ENCODE measurements at places on chromosomes 3 and 15. TPM values are rescaled to one million over a fixed set of nuclear protein-coding genes. Genes with fewer than 3 reads are reported as not detected.

DNA sequence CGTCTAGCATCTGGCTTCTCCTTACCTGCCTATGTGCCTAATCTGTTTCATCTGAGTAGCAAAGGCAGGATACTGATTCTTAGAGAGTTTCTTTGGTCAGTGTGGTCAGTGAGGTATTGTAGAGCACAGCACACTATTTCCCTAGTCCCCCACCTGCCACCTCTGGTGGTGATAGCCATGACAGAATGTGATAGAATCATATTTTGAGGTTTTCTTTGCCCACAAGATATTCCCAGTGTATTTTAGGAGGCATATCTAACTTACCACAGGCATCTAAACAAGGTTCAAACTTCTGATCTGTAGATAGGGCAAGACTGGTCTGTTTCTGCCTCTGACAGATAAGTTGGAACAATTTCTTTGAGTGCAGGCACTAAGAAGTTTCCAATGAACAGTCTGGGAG, 188.0 kb downstream of the SOX2 start:
- H3K27me3 ChIP-seq, result no peaks in the 10 kb centered on the region
- H3K4me3 ChIP-seq, result no peak overlapping the region
- H3K36me3 ChIP-seq, result no peaks in the 10 kb centered on the region
- DNase-seq, result no peak

DNA sequence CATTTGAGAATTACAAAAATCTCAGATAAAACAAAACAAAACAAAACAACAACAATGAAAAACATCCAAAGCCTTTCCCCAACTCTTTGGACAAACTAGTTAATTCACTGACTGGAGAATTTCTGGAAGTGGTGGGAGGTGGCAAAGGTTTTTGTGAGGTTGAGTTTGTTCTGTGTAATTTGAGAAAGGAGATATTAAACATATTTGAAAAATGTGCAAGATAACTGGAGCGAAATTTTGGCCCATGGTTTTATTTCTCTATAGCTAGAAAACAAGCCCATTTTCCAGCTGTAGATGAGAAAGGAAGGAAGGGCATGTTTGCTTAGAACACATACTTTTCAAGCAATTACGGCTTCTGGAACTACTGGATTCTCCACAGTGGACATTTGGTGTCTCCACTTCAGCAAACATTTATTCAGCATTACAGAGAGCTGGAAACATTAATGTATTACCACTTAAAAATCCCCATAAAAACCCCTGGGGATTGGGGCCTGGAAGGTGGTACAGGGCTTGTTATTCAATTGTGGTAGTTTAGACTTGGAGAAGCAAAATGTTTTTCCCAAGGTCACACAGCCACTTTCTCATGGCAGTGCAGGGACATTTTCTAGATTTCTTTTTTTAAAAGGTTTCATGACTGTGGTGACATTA, 135.8 kb downstream of the THSD4 start:
- H3K27me3 ChIP-seq, result no peaks in the 10 kb centered on the region
- no peak for DNase-seq
- no peaks in the 10 kb centered on the region for H3K36me3 ChIP-seq
- no peak overlapping the region for H3K27ac ChIP-seq
- H3K4me1 ChIP-seq, result no peaks in the 10 kb centered on the region

DNA sequence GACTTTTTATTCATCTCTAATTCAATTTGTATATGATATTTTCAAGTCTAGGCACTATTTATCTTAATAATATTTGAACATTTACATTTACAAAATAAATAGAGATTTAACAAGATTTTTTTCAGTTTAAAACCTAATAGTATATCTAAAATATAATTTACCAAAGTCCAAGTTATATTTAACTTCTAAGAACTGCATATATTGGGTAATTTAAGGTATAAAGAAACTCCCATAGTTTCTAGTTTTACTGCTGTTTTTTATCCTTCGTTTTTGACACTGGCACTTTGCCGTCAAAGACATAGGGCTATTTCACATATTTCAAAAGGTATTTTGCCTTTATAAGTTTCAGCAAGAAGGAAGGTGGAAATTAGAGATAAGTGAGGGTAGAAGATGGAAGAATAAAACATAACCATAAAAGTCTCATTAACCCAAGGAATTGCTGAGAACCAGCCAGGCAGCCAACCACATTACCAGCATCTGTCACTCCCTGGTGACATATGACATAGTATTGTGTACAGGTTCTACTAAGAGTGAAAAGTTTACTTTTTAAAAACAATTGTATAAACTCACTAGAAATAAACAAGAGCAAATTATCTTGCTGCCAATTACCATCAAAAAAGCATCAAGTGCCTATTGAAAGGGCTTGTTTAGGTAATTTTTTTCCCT, 251.5 kb downstream of the NSUN3 start:
- H3K36me3 ChIP-seq, result no peaks in the 10 kb centered on the region
- no peaks in the 10 kb centered on the region for H3K4me1 ChIP-seq
- DNase-seq, result no peak
- no peak overlapping the region for H3K27ac ChIP-seq

- H3K27me3 ChIP-seq, result no peaks in the 10 kb centered on the region
- no peak overlapping the region for H3K27ac ChIP-seq
- H3K4me3 ChIP-seq, result no peak overlapping the region
- DNase-seq, result no peak
These were observed 123.2 kb downstream of the RAP2B start for GRCh38 chr3:153285194-153285641.

- H3K4me3 ChIP-seq, result no peak overlapping the region
- DNase-seq, result no peak
- no peak overlapping the region for H3K27ac ChIP-seq
- no peaks in the 10 kb centered on the region for H3K36me3 ChIP-seq
These were observed 13.7 kb upstream of the VEPH1 start for GRCh38 chr3:157516928-157517327.

- no peaks in the 10 kb centered on the region for H3K4me1 ChIP-seq
- no peak for DNase-seq
- H3K36me3 ChIP-seq, result no peaks in the 10 kb centered on the region
- H3K4me3 ChIP-seq, result no peak overlapping the region
These were observed 74.3 kb downstream of the TJP1 start for GRCh38 chr15:29747837-29748417.

GRCh38 chr3:73041537-73041936, 19.9 kb upstream of the EBLN2 start:
- H3K27me3 ChIP-seq, result no peaks in the 10 kb centered on the region
- peaks cover 10% of the 10 kb centered on the region for H3K36me3 ChIP-seq
- no peak for DNase-seq
- peaks cover 82% of the 10 kb centered on the region for H3K4me1 ChIP-seq

- H3K27me3 ChIP-seq, result no peaks in the 10 kb centered on the region
- no peak for DNase-seq
- no peaks in the 10 kb centered on the region for H3K4me1 ChIP-seq
- no peaks in the 10 kb centered on the region for H3K36me3 ChIP-seq
- H3K4me3 ChIP-seq, result no peak overlapping the region
- H3K27ac ChIP-seq, result no peak overlapping the region
These were observed 382.7 kb downstream of the GBE1 start for GRCh38 chr3:81378552-81379293.

GRCh38 chr3:183324083-183324482, 71.0 kb downstream of the B3GNT5 start:
- H3K27ac ChIP-seq, result no peak overlapping the region
- H3K27me3 ChIP-seq, result no peaks in the 10 kb centered on the region
- H3K4me3 ChIP-seq, result no peak overlapping the region
- DNase-seq, result no peak
- H3K4me1 ChIP-seq, result peaks cover 33% of the 10 kb centered on the region

DNA sequence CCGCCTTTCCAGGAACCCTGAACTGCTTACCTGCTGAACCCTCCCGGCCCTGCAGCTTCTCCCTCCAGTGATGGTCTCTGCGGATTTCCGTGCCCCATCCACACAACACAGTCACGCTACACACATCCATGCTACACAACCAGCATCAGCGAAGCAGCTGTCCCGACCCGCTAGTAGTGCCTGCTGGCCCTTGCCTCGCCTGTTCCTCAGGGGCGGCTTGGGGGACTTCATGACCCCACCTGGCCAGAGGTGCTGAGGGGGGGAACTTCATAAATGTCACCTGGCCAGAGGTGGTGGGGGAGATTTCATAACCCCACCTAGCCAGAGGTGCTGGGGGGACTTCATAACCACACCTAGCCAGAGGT, 530 bp upstream of the TUBGCP5 start:
- peaks cover 23% of the 10 kb centered on the region for H3K4me1 ChIP-seq
- no peak for DNase-seq
- peak overlapping the region; percentile 83 for H3K4me3 ChIP-seq

DNA sequence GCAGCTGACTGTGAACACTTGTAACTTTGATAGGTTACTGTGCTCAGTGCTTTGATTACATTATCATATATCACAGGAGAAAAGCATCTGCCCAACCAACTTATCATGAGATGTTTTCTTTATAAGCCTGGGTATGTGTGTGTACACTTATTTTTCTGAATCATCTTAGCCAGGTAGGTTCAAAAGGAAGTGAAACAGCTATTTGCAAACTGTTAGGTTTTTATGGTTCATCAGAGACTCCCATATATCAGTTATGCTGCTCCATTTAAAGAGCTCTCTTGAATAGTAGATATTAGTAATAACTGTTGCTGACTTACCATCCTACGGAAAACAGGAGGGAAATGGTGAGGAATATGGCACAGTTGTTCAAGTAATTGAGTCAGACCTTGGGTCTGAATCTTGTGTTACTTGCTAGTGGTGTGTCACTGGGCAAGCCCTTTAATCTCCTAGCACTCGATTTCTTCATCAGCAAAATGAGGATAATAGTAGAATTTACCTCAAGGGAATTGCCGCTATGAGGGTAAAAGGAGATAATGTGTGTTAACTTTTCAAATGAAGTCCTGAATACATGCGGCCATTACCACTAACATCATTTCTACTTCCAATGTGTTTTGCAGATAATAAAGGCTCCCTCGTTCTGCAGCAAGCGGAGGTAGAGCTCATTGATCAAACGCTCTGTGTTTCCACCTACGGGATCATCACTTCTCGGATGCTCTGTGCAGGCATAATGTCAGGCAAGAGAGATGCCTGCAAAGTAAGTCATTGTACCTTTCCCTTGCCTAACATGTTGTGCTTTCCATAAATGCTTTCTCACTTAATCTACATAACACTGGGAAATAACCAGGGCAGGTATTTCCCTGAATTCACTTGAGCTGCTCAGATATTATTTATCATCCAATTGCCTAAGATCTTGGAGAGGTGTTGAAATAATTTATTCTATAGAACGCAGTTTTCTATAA, 7.8 kb upstream of the C3orf52 start:
- no peak overlapping the region for H3K4me3 ChIP-seq
- H3K27me3 ChIP-seq, result no peaks in the 10 kb centered on the region
- H3K4me1 ChIP-seq, result peaks cover 18% of the 10 kb centered on the region
- no peaks in the 10 kb centered on the region for H3K36me3 ChIP-seq
- DNase-seq, result no peak

GRCh38 chr3:167700926-167701325, 33.8 kb downstream of the PDCD10 start:
- no peak for DNase-seq
- H3K27ac ChIP-seq, result no peak overlapping the region
- no peak overlapping the region for H3K4me3 ChIP-seq
- H3K36me3 ChIP-seq, result peaks cover 20% of the 10 kb centered on the region
- H3K27me3 ChIP-seq, result no peaks in the 10 kb centered on the region

DNA sequence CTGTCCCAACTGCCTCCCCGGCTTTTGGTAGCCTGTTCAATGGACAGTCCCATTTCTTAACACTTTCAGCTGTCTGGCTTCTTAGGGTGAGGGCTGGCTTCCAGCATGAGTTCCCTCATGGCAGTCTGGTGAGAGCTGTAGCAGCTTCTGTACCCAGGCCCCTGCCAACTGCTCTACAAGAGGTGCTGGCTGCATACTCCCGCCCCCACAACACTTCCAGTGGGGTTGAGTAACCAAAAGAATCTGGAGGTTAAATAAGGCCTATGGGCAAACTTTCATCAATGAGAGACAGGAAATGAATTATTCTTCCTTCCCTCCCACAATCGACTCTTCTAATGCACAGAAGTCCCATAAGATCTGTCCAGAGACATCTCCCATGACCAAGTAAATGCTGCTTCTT, 145.0 kb downstream of the NEK10 start:
- H3K4me3 ChIP-seq, result no peak overlapping the region
- H3K27ac ChIP-seq, result no peak overlapping the region
- peaks cover 6% of the 10 kb centered on the region for H3K27me3 ChIP-seq
- H3K4me1 ChIP-seq, result peaks cover 14% of the 10 kb centered on the region

DNA sequence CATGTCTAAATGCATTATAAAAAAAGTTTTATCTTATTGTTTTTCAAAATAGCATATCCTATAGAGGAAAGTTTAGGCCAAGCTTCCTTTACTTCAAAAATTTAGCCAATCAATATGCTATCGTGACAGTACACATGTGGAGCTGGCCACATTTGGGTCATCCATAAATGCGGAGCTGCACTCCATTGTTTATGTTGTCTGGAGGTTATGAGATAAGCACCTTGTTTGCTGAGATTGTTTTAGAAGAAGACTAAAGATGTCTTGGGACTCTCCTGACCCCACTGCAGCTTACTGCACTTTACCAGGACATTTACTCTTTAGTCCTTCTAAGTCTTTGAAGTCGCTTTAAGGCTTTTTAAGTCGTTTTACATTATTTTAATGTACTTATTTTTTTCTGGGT, 265.9 kb downstream of the OCA2 start:
- no peak overlapping the region for H3K27ac ChIP-seq
- H3K27me3 ChIP-seq, result peaks cover 11% of the 10 kb centered on the region
- H3K4me1 ChIP-seq, result no peaks in the 10 kb centered on the region
- DNase-seq, result no peak

- H3K36me3 ChIP-seq, result no peaks in the 10 kb centered on the region
- H3K4me1 ChIP-seq, result peaks cover 23% of the 10 kb centered on the region
- no peak overlapping the region for H3K4me3 ChIP-seq
- DNase-seq, result no peak
- H3K27me3 ChIP-seq, result peaks cover 5% of the 10 kb centered on the region
These were observed 17.5 kb upstream of the SPTSSB start for GRCh38 chr3:161388855-161389254.

- H3K36me3 ChIP-seq, result no peaks in the 10 kb centered on the region
- no peaks in the 10 kb centered on the region for H3K4me1 ChIP-seq
- H3K27ac ChIP-seq, result no peak overlapping the region
- peaks cover 9% of the 10 kb centered on the region for H3K27me3 ChIP-seq
These were observed 68.5 kb downstream of the SLC7A14 start for GRCh38 chr3:170517242-170517945.

GRCh38 chr3:121758727-121759450, 9.3 kb upstream of the GOLGB1 start:
- H3K27me3 ChIP-seq, result no peaks in the 10 kb centered on the region
- DNase-seq, result no peak
- H3K27ac ChIP-seq, result no peak overlapping the region
- no peak overlapping the region for H3K4me3 ChIP-seq
- no peaks in the 10 kb centered on the region for H3K4me1 ChIP-seq

DNA sequence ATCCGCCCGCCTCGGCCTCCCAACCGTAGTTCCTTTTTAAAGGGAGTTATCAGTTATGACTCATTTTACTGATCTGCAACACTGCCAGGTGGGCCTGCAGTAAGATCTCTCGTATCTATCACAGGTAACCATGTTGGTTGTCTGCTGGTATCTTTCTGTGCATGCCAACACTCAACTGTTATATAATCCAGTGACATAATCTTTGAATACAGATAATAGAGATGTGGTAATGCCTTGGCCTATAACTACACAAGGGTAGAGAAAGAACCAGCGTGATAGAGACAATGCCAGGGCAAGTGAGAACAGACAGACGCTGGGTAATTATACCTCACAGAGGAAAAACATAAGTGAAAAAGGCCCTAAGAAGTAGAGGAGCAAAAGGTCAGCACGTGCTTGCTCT, 11.0 kb upstream of the ARPP19 start:
- H3K36me3 ChIP-seq, result no peaks in the 10 kb centered on the region
- no peaks in the 10 kb centered on the region for H3K4me1 ChIP-seq
- no peak overlapping the region for H3K4me3 ChIP-seq
- DNase-seq, result no peak
- no peaks in the 10 kb centered on the region for H3K27me3 ChIP-seq

MYLK gene
- not detected for total RNA-seq

MUC4 gene
- not detected for total RNA-seq

ROPN1B gene
- not detected for total RNA-seq

LRRC31 gene
- not detected for total RNA-seq

TRPM1 gene
- total RNA-seq, result not detected

ROPN1 gene
- total RNA-seq, result not detected

ZNF502 gene
- 1.0 TPM for total RNA-seq

All from activated naive CD4-positive, alpha-beta T cell treated with anti-CD3 and anti-CD28 coated beads for 36 hours (primary cell).